Forelimb muscle (tissue), 1 donor: ENCODE measurements at places on chromosomes 1 and 21. TPM values are rescaled to one million over a fixed set of nuclear protein-coding genes. Genes with fewer than 3 reads are reported as not detected.

The MANEAL gene
- polyA plus RNA-seq: 2.9 TPM

The CDA gene
- polyA plus RNA-seq: 0.18 TPM

The ZSWIM5 gene
- 0.57 TPM for polyA plus RNA-seq

The GPA33 gene
- polyA plus RNA-seq: 0.22 TPM

The PRAMEF25 gene
- polyA plus RNA-seq: not detected

The FAM43B gene
- polyA plus RNA-seq: 0.58 TPM

The ZBTB18 gene
- polyA plus RNA-seq: 92.2 TPM

The RYR2 gene
- polyA plus RNA-seq: 2.4 TPM

GRCh38 chr1:110487726-110488125 is 31.2 kb downstream of the KCNA10 start:
- DNase-seq: no peak

DNA sequence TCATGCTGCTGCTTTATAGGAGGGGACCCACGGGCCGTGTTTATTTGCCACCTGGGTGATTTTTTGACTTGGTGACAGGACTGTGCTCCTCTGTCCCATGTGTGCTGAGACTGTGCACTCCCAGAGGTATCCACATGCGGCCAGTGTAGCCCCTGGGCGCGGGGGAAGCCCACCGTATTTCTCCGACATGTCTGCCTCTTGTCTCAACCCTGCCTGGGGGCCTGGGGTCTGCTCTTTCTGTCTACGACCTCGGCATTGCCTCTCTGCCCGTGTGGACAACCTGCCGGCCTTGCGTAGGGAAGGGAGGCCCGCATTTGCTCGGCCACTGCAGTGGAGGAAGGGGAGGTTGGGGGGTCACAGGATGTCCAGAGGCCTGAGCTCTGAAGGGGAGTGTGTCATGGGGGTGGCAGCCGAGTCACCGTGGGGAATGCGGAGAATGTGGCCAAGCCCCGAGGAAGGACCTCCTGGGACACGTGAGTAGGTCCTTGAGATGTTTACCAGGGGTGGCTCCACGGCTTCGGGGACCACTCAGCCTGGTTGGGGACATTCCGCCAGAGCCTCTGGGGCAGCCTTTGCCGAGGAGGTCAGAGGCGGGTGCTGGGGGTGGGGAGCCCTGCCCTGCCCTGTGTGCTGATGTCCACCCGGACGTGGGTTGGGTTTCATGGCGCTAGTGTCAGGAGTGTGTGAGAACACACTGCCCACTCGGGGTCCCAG is 11.0 kb downstream of the PRKCZ start:
- no peak for DNase-seq

GRCh38 chr1:112507921-112508277 is 866 bp upstream of the WNT2B start:
- no peak for DNase-seq

- no peak for DNase-seq
These were observed 24.5 kb downstream of the SERBP1 start for GRCh38 chr1:67405473-67406245.

DNA sequence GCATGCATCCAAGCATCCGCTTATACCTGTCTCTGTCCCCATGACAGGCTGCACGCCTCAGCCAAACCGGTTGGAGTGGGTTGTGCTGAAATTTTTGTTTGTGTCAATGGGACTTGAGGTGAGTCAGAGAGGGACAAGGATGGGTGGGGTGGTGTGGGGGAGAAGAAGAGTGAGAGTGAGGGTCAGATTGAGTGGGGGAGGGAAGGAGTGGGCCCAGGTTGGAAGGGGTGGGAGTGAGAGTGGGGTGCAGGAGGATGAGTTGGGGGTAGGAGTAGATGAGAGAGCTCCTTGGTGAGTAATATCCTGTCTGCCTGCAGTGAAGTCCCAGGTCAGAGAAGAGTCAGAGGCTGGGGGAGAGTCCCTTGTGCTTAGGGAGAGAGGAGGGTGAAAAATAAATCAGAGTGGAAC is 3.3 kb upstream of the NECTIN4 start:
- no peak for DNase-seq

DNA sequence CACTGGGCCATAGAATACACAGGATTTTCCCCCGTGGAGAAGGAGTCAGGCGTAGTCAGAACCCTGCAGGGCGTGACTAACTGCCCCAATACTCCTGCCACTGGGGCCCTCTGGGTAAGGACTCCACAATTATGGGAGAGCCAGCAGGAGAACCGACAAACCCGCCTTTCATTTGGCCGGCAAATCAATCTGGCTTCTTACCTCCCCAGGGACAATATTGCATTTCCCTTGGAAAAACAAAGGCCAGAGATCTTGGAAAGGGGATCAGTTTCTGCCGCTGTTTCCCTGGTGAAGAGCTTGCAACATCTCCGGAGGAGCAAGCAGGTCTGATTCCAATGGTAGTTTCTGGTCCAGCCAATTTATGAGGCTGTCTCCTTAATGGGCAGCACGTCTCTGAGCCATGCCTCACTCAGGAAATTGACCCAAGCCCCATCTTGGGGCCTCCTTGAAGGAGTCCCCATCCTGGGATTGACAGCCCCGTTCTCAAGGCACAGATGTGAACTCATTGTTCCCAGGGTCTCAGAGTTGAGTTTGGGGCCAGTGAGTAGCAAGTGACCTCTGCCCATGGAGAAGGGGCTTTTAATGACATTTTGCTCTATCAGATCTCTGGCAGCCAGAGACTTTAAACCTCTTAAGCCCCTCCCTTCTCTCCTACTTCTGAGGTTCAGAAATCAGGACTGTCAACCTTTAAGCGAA is 4.3 kb downstream of the TRABD2B start:
- DNase-seq: no peak

- DNase-seq: no peak
These were observed 210.9 kb downstream of the LTN1 start for GRCh38 chr21:28781602-28782276.

- DNase-seq: no peak
These were observed 9.8 kb downstream of the RAP1GAP start for GRCh38 chr1:21659099-21659923.

- DNase-seq: no peak
These were observed 116.6 kb downstream of the HS2ST1 start for GRCh38 chr1:87030740-87031690.

- no peak for DNase-seq
These were observed 9.1 kb upstream of the IFI16 start for GRCh38 chr1:159000625-159001024.

GRCh38 chr21:21897275-21897883 is 899.2 kb downstream of the NCAM2 start:
- no peak for DNase-seq

DNA sequence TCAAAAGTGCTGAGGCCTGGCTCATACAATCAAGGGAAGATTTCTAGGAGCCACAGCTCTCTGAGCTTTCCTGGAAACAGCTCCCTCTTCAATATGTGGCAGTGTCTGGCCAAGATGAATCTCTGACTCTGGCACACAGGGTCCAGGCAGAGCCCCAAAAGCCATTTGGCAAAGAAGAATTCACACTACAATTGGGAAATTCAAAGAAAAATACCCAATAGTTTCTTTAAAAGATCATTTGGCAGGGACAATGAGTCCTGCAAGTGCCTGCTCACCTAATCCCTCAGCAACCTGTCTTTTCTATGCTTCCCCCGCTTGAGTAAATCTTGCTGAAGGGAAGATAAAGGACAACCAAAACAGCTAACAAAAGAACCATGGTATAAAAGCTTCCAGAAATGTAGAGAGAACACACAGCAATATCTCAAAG is 124.6 kb downstream of the TGFBR3 start:
- DNase-seq: no peak

DNA sequence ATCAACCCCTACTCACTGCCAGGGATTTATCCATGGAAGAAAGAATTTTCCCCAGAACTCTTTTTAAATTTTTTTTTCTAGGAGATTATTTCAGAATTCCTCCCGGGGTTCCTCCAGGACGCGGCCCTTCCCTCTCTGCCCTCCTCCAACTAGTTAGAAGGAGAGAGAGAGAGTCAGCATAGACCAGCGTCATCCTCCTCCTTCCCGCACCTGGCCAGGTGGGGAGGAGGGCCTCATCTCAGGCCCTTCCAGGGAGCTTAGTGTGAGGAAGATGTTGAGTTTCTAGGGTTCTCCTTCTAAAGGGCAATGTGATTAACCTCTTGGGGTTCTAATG is 63.6 kb downstream of the CDK18 start:
- no peak for DNase-seq

DNA sequence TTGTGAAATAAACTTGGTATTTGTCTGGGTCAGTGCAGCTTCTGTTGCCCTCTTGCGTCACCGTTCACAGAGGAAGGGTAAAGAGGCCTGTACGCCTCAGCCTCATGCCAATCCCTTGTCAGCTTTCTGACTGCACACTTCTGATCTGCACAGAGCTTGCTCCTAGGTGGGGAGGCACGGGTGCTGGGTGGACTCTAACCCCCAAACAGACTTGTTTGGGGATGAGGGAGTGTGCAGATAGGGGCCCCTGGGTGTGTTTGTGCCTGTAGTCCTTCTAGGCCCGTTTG is 803 bp upstream of the B4GALT2 start:
- DNase-seq: no peak

DNA sequence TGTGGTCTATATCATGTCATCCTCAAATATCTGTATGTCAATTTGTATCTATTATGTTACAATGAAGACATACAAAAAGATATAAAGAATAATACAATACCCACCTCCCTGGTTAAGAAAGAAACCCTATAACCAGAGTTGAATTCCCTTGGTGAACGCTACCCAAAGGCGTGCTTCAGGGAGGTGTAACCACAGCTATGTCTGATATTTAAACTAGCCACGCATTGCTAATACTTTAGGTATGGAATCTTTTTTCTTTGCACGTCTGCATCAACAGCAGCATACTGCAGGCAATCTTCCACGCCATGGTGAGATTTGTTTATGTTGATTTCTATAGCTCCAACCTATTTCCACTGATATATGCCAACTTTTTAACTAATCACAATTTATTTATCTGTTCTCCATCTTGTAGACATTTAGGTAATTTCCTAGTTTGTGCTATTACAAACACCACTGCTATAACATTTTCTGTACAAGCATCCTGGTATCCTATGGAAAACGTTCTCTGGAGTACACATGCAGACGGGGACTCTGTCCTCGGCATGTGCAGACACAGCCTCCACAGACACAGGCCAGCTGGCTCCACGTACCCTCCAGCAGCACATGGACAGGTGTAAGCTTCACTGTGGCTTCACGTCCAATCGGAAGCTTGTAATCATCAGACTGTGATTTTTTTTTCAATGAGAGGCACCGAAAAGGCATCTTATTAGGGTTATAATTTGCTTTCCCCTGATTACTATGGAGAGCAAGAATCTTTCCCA is 58.5 kb downstream of the HSF2BP start:
- DNase-seq: no peak

- no peak for DNase-seq
These were observed 25.2 kb upstream of the FOXE3 start for GRCh38 chr1:47390843-47391242.

DNA sequence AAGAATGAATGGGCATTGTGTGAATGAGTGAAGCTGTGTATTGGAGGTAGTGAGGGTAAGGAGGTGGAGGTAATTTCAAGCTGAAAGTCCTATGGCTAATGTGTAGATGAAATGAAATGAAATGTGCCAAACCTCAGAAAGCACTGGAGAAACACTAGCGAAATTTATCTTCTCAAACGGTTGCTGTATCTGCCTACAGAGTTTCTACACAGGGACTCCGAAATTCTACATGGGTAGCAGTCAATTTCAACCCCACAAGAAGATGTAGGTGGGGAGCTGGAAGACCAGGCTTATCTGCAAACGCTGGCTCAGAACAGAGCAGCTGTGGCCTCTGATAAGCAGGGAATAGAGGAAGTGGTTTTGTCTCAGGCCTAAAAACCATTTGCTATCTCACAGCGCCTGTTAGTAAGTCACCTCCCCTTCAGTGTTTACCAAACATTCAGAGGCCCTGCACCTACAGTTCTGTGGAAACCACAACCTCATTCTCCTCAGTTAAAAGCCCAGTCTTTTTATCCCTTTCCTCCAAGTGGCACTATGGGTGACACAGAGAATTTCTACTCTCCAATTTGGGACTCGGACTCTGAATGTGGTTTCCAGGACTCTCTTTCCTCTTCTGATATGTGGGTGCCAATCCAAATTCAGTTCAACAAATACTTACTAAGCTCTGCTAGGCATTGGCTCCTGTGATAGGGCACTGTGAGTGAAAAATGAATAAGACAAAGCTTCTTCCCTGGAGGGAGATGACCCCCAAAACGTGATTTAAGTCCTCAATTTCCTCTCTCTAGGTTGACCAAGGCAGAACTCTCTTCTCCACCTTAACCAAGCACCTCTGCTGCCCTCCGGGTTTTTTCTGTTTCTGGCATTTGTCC is 17.2 kb upstream of the SLAMF6 start:
- DNase-seq: no peak

- no peak for DNase-seq
These were observed 154.3 kb upstream of the ZNF648 start for GRCh38 chr1:182215764-182216163.

- DNase-seq: no peak
These were observed 893.4 kb upstream of the ADGRL4 start for GRCh38 chr1:79899914-79900313.

- DNase-seq: no peak
These were observed 793.2 kb downstream of the PLA2G4A start for GRCh38 chr1:187621951-187622350.

DNA sequence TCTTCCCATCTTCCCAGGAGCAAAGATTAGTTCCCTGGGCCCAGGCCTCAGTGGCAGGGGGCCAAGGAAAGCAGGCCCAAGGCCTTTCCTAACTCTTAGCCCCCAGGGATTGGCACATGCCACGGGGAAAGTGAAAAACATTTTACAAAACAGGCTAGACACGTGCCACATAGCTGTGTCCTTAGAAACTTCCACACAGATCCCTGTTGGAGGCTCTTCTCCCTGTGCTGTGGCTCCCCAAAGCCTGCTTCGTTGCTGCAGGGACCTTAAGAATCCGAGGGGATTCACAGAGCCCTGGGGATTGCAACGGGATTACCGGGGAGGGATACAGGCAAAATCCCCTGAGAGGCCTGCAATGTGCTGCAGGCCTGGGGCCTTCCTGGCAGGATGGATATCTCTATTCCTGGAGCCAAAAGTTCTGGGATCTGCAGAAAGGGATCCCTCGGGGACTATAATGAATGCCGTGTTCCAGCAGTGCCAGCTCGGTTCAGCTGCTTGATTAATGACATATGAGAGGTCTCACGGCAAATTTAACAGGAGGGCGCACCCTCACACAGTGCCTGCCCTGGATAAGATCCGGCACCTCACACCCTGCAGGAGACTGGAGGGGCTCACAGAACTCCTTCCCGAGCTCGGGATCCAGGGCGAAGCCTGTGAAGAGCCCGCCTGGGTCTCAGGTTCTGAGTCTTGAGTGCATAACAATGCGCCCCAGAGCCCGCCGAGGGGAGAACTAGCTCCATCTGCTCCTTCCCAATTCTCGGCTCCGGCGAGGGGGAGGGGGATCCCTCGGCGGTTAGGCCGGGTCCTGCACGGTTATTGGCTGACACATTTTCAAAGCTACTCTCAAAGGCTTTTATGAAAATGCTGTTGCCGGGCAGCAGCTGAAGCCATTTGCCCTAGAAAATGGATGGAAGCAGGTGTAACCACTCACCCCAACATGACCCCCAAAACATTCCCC is 15.3 kb upstream of the RGS8 start:
- no peak for DNase-seq

GRCh38 chr1:248691567-248692155 is 10.9 kb downstream of the OR14I1 start:
- DNase-seq: no peak

- no peak for DNase-seq
These were observed 59.5 kb upstream of the LAPTM5 start for GRCh38 chr1:30817077-30817438.
